NCI-H2171 (cell line): ENCODE measurements at places on chromosomes 16 and 17.

- DNase-seq = peak; percentile 94
Observed at GRCh38 chr16:76653390-76654026, 376.3 kb downstream of the CNTNAP4 start.

GRCh38 chr16:30605158-30605557 lies 5.0 kb downstream of the ZNF689 start:
- no peak for DNase-seq

GRCh38 chr16:87076950-87077749 lies 240.0 kb downstream of the C16orf95 start:
- no peak for DNase-seq

GRCh38 chr17:34639706-34640425 lies 60.5 kb downstream of the TMEM132E start:
- DNase-seq = peak; percentile 59

DNA sequence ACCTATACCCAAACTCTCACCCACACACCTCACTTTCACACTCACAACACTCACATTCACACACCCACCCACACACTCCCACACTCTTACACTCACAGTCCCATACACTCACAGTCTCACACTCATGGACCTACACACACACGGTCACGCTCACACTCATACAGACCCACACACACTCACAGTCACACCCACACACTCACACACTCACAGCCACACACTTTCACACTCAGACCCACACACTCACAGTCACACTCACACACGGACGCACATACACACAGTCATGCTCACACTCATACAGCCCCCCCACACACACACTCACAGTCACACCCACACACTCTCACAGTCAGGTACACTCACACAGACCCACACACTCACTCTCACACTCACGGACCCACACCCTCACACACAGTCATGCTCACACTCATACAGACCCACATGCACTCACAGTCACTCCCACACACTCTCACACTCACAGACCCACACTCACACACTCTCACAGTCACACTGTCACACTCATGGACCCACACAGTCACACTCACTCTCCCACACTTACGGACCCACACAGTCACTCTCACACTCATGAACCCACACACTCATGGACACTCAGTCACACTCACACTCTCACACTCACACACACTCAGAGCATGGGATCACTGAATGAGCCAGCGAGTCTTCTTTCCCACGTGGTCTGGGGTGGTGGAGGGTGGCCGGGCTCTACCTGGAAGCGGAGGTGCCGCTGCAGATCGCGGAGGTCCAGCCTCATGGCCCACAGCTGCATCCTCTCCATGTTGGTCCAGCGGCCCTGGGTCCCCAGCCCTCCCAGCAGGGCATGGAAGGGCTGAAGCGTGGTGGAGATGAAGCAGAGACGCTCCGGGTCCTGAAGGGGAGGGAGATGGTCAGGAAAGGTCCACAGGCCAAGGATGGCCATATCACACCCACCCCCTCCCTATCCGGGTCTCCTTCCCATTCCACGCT lies 5.1 kb downstream of the IL27 start:
- DNase-seq = no peak

- DNase-seq = no peak
Observed at GRCh38 chr17:48484256-48484655, 46.6 kb downstream of the HOXB1 start.

- DNase-seq = no peak
Observed at GRCh38 chr16:13781575-13782338, 138.2 kb upstream of the ERCC4 start.

- peak; percentile 84 for DNase-seq
Observed at GRCh38 chr16:12235110-12235509, 258.6 kb downstream of the SNX29 start.

- no peak for DNase-seq
Observed at GRCh38 chr17:42685831-42686230, 3.5 kb downstream of the CNTNAP1 start.

DNA sequence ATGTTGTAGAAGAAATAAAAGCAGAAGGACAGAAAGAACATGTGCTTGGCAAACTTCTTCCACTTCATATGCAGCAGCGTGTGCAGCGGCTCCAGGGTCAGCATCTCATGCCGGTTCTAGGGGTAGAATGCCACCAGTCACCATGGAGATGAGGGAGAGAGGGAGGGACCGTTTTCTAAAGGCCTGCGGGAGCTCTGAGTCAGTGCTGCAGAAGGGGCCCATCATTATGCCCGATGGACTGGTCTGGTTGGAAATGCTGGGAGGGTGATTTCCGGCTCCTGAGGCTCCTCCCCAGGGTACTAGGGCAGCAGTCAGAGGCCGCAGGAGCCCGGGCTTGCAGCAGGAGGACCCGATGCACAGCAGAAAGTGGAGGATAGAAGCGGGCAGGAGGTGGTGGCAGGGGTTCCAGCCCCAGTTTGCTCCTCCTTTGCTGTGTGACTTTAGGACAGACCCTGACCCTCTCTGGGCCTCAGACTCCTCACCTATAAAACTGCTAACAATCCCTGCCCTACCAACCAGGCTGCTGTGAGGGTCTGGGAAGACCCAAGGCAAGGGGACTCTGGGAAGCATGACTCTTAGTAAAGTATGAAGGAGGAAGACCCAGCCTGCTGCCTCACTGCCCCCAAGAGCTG lies 28.6 kb downstream of the TRPV3 start:
- no peak for DNase-seq

GRCh38 chr17:61065263-61065773 lies 334.3 kb upstream of the TBX2 start:
- no peak for DNase-seq

GRCh38 chr16:69138608-69139007 lies 6.2 kb downstream of the UTP4 start:
- no peak for DNase-seq

GRCh38 chr17:62076864-62077788 lies 12.0 kb upstream of the MED13 start:
- DNase-seq = no peak

- DNase-seq = no peak
Observed at GRCh38 chr16:2194166-2194834, 2.1 kb downstream of the CASKIN1 start.

DNA sequence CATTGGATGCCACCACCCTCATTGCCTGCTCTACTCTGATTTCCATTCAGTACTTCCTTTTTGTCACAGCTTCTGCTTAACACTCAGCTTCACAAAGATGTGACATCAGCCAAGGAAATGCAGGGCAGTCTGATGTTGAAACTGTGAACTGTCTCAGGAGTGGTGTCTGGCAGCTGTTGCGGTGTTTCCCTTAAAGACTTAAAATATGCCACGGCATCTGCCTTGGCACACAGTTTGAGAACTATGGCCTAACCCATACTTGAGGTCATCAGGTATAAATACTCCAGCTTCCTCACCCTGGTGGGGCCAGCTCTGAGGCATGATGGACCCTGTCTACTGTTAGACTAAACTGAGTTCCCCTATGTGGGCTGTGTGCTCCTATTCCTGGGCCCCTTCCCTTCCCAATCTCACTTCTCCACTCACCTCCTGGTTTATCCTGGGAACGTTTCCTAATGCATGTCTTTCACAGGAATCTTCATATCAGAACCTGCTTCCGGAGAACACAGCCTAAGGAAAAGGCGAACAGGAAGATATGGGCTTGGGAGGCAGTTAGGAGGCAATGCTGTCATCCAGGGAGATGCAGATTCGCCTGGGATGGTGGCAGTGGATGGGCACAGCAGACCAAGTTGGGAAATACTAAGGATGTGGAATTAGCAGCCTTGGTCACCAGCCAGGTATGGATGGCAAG lies 96.5 kb downstream of the WSCD1 start:
- DNase-seq = no peak

GRCh38 chr16:49601576-49601975 lies 228.0 kb downstream of the C16orf78 start:
- DNase-seq = no peak

DNA sequence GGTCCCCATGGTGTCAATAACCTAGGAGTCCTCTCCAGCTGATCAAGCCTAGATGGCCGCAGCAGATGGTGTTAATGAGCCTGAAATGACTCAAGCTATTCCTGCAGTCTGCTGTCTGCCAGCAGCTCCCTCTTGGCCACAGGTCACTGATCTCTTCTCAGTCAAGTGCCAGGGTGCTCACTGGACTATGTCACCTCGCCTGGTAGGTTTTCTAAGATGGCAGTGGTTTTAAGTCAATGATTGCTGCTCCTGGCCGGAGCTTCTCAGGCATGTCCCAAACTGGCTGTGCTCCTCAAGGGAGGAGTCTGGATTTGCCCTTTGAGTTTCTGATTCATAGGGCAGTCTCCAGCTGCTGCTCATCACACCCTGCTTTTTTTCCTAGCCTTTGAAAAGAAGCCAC lies 58.6 kb upstream of the SHISA6 start:
- no peak for DNase-seq

- DNase-seq = no peak
Observed at GRCh38 chr17:63714550-63715277, 14.8 kb upstream of the LIMD2 start.
